Fibroblast of skin of left biceps (primary cell): ENCODE measurements at places on chromosomes 12 and 14.
A peak's percentile ranks its signal among the peaks of the same experiment; 100 is the strongest.

- no peak for DNase-seq
These were observed 107.9 kb upstream of the BCL2L14 start for GRCh38 chr12:11962860-11963259.

GRCh38 chr14:54564868-54565784, 1.8 kb upstream of the SAMD4A start:
- no peak for DNase-seq

- DNase-seq = no peak
These were observed 5.9 kb upstream of the A2ML1 start for GRCh38 chr12:8816448-8817050.

GRCh38 chr14:40850191-40850590, 756.5 kb upstream of the LRFN5 start:
- no peak for DNase-seq

GRCh38 chr12:123038966-123039365, 58.5 kb downstream of the ARL6IP4 start:
- no peak for DNase-seq

- no peak for DNase-seq
These were observed 81.6 kb downstream of the MYF5 start for GRCh38 chr12:80798281-80798680.

DNA sequence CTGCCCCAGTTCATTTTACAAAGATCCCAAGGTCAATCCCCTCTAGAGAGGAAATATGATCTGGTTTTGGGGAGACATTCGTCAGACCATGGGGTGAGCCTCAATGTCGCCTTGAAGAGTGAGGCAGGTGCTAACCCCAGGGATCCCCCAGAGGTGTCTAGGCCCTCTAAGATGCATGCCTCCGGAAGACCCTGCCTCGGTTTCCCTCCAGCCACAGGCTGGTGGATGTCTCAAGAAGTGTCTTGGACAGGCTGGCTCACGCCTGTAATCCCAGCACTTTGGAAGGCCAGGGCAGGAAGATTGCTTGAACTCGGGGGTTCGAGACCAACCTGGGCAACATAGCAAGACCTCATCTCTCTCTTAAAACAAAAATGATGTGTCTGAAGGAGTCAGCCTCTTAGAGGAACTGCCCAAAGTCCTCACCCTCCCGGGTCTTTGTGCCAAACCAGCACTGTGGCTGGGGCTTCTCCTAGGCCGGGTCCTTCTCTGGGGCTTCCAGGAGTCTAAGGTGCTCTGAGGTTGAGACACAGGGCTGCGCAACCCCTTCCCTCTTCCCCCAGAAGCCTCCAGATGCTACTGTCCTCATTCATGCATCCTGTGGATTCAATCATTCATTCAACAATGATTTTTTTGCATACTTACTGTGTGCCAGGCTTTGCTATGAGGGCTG, 24.7 kb upstream of the BEGAIN start:
- DNase-seq = no peak

DNA sequence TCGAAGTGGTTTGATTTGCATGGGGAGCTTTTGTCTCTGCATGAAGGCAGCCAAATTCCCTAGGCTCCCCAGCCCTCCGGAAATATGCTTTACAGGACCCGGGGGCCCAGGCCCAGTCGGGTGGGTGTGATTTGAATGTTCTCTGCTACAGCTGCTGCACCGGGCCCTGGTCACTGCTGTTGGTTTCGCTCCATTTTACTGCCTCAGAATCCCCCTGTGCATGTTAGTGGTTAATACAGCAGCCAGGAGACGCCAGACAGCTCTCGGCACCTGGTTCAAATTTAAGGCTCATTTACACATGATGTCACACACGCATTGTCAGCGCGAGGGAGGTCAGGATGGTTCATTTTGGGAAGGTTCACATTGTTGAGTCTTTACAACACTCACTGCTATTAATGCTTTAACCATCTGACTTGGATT, 99.6 kb downstream of the SLC38A6 start:
- peak; percentile 99 for DNase-seq

GRCh38 chr12:43310596-43310995, 241.4 kb downstream of the ADAMTS20 start:
- DNase-seq = no peak

DNA sequence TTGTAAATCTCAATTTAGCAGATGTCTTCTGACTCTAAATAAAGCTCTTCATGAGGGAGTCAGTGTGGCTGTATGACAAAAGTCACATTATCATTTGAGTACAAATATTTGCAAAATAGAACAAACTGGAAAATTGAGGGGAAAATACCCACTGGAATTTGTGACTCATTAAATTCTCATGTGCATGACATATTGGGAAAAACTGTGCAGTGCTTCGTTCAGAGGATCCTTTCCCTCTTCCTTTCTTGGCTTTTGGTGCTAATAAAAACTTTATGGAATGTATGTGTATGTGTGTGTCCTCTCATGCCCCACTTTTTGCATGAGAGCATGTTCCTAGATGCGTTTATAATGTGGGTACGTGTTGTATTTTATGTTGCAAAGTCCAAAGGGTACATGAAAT, 267.8 kb downstream of the KTN1 start:
- DNase-seq = peak; percentile 53

DNA sequence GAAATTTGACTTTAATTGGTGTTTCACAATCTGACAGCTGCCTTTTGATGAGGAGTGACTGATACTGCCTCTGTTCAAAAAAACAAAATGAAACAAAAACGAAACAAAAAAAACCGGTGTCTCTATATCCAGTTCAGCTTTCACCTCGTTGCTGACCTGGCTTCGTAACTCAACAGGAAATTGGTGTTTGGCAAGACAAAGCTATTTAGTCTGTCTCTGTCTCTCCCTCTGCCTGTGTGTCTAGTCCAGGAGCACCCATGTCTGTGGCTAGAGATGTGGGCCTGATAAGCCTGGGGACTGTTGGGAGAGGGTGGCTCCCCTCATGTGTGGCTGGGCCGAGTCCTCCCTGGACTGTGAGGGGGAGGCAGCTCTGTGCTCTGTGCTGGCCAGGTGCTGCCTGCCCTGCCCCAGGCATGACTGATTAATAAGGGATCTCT, 11.3 kb downstream of the CACNA1C start:
- DNase-seq = no peak

DNA sequence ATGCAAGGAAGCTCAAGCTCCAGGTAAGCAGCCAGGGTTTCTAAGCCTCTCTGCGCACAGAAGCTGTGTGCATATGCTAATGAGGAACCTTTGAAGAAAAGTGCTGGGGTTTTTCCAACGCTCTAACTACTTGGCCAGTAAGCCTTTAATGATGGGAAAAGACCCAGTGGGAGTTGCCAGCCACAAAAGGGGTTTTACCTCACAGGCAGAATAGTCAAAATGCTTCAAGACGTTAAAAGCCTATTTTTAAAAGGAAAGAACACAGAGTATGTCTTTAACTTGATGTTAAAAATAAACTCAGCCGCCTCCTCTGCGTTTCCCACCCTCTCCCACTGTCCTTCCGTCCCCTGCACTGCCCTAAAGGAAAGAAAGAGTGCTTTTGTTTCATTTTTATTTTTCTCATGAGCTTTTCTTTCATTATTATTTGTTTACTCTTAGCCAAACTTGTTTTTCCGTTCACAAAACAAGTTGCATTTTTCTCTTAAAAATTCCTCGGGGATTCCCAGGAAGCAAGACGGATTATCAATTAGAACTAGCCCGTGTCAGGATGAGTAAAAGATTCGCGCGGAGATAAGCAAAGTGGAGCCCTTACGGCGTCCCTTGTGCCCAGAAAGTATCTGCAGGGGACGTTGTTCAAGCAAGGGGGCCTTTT, 209.8 kb upstream of the NUDT4 start:
- DNase-seq = no peak

GRCh38 chr12:93440043-93440835, 1.5 kb downstream of the UBE2N start:
- no peak for DNase-seq

- DNase-seq = peak; percentile 12
These were observed 18.7 kb upstream of the KICS2 start for GRCh38 chr12:64240781-64241180.

DNA sequence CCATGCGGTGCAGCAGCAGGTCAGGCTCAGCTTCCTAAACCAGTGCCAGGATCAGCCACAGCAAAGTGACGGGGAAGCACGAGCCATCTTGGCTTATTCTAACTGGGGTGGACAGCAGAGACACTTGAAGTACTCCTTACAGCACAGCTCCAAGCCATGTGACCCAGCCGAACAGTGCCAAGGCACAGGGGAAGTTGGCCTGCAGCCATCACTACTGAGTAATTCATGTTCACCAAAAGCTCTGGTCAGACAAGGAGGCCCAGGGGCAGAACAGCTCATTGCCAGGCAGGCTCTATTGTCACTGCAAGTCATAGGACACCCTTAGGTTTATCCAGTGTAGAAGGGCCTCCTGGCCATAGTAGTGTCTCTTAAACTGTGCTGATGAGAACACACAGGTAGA, 23.4 kb upstream of the SLC35F4 start:
- no peak for DNase-seq

GRCh38 chr12:32551058-32551457, 128.0 kb upstream of the DNM1L start:
- DNase-seq = no peak
